Stimulated activated CD8-positive, alpha-beta memory T cell treated with anti-CD3 and anti-CD28 coated beads, Interleukin-12 subunit alpha, Interleukin-12 subunit beta, amount 100 ng/mL, for 1 hour (primary cell): ENCODE measurements at places on chromosomes 3 and 15.

GRCh38 chr15:37691911-37692310 is 242.5 kb upstream of the TMCO5A start:
- no peak for DNase-seq

- no peak for DNase-seq
Measured at GRCh38 chr3:95899911-95900310, 914.5 kb upstream of the EPHA6 start.

DNA sequence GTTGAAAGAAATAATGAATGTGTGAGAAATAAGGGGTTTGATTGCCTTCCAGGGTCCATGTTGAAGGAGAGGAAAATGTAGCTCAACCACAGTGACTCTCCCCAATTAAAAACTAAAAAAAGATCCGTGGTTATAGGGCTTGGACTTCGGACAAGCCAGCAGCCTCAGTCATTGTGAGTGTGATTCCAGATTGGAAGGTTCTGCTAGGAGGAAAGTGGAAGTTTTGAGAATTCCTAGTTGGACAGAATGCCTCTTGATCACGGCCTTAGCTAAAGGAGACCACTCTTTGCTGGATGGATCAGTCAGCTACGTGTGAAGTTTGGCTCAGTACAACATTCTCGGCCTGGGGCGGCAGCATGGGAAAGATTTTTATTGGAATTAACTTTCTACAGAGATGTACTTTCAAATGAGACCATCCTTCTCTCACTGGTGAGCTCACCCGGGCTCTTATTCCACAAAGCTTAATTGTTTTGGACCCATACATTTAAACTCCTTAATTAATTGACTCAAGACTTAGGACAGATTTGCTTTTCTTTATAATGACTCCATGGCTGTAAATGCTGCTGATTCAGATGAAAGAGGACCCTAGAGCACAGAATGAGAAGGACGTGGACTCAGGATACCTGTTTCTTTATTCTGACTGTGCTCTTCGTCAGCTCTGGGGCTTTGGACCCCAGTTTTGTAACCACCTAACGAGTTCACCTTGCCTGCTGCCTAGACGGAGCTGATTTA is 27.5 kb downstream of the FLNB start:
- no peak for DNase-seq

DNA sequence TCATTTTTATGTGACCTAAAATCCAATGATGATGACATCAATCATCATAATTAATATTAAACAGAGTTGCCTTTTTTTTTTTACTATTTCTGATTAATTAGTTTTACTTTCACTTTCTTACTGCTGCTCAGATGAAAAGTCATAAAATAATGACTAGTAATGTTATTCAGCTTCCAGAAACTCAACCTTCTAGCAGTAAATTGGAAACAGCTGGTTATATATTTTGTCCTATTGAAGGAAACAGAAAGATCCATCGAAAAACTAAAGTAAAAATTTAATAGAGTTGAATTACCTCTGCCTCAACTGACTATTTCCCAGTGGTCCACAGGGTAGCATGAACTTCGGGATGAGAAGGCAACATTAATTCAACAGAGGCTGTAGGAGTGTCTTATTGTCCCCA is 107.1 kb upstream of the PTX3 start:
- DNase-seq = no peak

DNA sequence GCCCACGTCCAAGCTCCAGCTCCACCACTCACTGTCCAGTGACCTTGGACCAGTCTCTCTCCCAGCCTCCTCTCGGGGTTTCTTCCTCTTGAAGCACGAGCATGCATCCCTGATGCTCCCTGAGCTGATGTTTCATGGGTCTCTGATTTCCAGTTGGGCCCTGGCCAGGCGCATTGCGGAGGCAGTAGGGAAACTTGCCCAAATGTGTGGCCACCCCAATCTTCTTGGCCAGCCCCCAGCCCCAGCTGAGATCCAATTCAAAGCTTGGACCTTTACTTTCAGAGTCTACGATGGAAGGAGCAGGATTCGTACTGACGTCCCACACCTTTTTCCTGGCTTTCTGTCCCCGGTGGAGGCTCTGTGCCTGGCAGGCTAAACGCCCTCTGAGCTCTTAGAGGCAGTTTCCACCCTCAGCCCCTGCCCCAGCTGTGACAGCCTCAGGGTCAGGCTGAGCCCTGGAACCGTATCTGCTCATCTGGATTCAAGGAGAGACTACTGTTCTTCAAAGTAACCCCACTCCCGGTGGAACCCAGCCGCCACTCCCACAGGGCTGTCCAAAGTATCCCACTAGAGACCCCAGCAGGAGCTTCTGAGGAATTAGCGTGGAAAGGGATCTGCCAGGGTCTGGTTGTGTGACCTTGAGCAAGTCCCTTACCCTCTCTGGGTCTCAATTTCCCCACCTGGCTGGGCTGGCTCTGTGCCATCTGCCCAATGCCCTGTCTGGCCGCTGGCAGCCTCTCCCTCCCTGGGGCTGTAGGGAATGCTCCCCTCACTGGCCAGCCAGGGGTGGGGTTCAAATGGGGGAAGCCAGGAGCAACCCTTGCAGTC is 37.4 kb downstream of the CPN2 start:
- DNase-seq = no peak

GRCh38 chr3:105906836-105907235 is 38.0 kb upstream of the CBLB start:
- no peak for DNase-seq

- no peak for DNase-seq
Measured at GRCh38 chr3:62046326-62046725, 327.0 kb downstream of the FEZF2 start.

DNA sequence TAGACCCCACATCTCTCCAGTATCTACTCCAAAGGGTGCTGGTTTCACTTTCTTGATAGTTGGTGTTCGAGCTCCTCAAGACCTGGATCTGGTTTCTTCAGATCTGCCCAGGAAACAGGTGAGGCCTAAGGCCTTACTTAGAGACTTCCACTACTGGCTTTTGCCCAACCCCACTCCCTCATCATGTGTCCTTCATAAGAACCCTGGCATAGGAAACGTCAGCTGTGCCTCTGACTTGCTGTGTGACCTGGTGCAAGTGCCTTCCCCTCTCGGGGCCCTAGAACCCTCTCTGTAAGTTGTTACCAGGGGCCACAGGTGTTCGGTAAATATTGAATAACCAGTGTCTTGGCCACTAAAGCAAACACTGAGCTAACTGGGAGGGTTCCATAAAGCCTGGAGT is 3.9 kb downstream of the OXTR start:
- no peak for DNase-seq

DNA sequence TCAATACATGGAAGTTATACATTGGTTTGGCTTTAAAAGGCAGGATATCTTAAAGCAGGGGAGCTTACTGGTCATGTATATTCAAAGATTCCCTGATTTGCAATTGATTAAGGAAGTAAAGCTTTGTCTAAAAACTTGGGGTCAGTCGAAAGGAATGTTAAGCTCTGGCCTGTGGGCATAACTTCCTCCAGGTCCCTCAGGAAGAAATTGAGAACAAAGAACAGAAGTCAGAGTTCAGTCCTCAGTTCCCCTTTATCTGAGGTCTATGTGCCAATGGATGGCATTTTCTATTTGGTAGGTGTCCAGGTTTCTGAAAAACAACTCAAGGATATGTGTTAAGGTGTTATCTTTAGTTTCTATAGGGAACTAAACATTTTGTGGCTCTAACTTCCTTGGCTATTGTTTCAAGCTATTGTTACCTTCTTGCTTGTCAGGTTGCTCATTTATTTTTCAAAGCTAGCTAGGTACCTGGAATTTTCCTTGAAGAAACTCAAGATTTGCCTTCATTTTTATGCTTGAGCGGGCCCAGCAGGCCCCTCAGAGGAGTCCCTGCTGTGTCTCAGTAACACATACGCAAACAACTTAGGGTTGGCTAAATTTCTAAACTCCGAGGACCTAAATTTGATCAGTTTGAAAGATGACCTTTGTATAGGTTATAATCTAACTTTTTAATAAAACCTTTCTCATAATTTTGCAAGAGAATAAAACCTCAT is 135.0 kb upstream of the UBE2E2 start:
- no peak for DNase-seq

DNA sequence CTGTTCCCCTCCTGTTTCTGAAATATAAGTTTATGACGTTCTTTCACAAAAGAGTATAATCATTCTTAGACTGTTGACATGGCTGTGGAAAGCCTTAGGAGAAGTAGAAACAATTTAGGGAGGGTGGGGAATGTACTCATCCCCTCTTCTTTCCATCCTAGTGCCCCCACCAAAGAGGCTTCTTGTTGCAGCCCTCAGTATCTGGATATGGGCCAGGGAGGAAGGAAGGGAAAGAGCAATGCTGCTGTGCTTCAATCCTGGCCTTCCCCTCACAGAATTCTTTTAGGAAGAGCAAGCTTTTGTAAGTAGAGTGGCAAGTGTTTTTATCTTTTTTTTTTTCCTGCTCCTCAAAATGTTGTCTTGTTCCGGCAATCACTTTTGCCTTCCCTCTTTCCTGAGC is 1.7 kb downstream of the INAFM2 start:
- DNase-seq = no peak

GRCh38 chr15:36763685-36764084 is 184.3 kb downstream of the CDIN1 start:
- DNase-seq = no peak

- DNase-seq = no peak
Measured at GRCh38 chr3:121969631-121970030, 52.4 kb downstream of the ILDR1 start.

- DNase-seq = no peak
Measured at GRCh38 chr3:162292409-162292808, 795.8 kb downstream of the OTOL1 start.

- no peak for DNase-seq
Measured at GRCh38 chr3:43584043-43584826, 37.6 kb downstream of the ANO10 start.

DNA sequence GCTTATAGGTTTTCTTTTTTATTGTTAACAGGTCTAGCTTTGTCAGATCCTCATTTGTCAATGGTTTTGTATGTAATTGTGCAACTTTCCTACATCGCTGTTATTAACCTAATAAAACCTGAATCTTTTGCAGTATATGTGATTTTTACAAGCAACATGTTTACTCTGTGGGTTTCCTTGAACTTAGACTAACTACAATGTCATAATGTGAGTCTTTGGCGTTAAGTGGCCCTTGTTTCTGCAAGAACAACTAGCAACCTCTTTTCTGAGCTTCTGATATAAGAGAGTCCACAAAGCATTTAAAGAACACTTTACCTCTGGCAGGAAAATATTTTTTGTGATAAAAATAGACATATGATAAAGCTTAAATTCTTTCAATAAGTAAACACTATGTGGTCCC is 230.3 kb upstream of the CFAP20DC start:
- DNase-seq = no peak

DNA sequence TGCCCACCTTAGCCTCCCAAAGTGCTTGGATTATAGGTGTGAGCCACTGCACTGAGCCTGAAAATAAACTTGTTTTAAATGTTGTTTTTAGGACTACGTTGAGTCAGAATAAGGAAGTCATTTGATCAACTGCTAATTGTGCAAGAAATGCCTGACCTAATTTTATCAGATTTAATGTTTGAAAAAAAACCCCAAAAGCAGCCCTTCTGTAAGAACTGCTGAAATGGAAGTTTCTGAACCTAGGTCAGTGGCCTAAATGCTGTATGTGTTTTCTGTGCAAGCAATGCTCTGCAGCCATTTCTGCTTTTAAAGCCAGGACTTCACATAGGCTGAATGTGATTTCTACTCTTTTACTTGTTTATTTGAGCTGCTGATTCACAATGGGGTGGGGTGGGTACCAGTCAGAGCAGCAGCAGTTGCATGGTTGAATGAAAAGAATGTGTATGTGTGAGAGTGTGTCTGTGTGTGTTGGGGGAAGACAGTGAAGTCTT is 6.6 kb downstream of the GPX1 start:
- no peak for DNase-seq

- no peak for DNase-seq
Measured at GRCh38 chr15:68768321-68768720, 52.4 kb downstream of the ANP32A start.

DNA sequence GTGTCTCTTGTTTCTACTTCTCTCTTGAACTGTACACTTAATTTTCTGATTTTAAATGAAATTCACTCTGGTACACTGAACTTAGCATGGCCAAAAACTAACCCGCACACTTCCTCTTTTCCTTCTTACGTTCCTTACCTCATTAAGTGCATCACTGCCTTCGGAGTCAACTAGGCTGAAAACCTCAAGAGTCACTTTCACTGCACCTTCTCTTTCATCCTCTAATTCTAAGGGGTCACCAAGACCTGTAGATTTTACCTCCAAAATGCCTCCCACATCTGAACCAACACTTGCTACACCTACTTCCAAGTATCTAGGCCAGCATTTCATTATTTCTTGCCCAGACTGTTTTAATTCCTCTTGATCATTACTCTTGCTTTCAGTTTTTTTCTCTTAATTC is 6.6 kb downstream of the CBLB start:
- DNase-seq = no peak

DNA sequence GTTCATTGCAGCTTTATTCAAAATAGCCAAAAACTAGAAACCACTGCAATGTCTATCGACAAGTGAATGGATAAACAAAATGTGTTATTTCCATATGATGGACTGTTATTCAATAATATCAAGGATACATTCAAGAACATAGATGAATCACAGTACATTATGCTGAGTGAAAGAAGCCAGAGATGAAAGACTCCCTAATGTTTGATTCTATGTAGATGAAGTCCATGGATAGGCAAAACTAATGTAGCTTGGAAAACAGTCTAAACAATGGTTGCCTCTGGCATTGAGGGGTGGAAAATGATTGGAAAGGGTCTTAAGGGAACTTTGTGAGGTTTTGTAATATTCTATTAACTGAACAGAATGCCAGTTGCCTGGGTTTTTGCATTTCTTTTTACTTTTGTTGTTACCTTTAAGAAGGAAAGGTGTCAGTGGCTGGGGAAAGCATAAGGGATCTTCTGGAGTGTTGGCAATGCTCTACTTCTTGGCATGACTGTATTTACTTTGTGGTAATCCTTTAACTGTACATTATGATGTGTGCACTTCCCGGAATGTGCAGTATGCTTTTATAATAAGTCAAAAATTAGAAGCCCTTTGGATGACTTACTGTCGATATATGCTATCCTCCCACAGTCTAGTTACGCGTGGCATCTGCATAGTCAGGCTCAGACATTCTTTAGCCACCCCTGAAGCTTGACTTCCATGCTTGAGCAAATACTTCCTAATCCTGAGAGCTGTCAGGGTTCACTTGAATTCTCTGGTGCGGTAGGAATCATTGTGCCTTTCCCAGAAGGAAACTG is 20.5 kb upstream of the ATP10A start:
- no peak for DNase-seq

DNA sequence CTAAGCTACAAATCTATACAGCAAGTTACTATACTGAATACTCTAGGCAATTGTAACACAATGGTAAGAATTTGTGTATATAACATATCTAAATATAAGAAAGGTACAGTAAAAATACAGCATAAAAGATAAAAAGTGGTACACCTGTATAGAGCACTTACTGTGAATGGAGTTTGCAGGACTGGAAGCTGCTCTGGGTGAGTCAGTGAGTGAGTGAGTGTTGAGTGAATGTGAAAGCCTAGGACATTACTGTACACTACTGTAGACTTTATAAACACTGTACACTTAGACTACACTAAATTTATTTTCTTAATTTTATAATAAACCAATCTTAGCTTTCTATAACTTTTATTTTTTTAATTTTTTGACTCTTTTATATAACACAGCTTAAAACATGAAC is 123.1 kb downstream of the ZMAT3 start:
- DNase-seq = no peak
